Upper lobe of left lung (tissue), 6 donors: ENCODE measurements at places on chromosomes 11 and 22. TPM values are rescaled to one million over a fixed set of nuclear protein-coding genes. Genes with fewer than 3 reads are reported as not detected.

Gene SYCE3
- total RNA-seq = not detected

Gene IGLL1
- not detected for total RNA-seq

Gene RNH1
- 244 TPM for total RNA-seq

Gene LINC01488
- total RNA-seq = not detected

Gene OR5T1
- total RNA-seq = not detected

Gene SULT4A1
- total RNA-seq = not detected

Gene ZDHHC13
- total RNA-seq = 28.6 TPM

Gene CCDC116
- total RNA-seq = 0.26 TPM

Gene CALCA
- not detected for total RNA-seq

Gene NTM
- 124 TPM for total RNA-seq

Gene RIC3
- total RNA-seq = 8.2 TPM

GRCh38 chr22:27133681-27134314 lies 476.4 kb downstream of the MIAT start:
- no peaks in the 10 kb centered on the region for H3K36me3 ChIP-seq
- no peak overlapping the region for H3K27ac ChIP-seq
- DNase-seq = no peak
- H3K27me3 ChIP-seq = no peaks in the 10 kb centered on the region
- no peak overlapping the region for H3K4me3 ChIP-seq
- no peaks in the 10 kb centered on the region for H3K4me1 ChIP-seq

DNA sequence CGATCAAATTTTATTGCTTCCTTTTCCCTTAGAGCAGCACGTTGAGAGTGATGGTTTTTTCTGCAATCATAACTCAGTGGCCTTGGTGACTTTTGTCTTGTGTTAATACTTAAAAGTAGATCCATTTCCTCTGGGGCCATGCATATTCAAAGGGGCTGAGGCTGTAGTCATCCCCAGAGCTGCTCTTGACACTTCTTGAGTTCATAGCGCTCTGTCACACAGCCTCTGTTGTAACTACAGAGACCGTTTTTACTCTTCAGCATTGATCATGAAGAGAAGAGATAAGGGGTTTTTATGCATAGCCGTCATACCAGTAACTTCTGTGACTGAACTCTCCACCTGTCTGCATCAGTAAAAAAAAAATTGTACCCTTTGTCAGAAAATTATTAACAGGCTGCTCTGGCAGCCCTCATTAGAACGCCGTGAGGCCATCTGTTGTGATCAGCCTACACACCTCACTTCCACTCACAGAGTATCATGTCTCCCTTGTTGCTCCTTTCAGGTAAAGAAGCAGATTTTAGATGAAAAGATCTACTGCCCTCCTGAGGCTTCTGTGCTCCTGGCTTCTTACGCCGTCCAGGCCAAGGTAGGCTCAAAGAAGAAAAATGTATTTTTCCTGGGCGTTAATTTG lies 38.4 kb downstream of the NF2 start:
- no peaks in the 10 kb centered on the region for H3K4me1 ChIP-seq
- DNase-seq = no peak
- H3K27me3 ChIP-seq = no peaks in the 10 kb centered on the region
- H3K27ac ChIP-seq = no peak overlapping the region
- peaks cover 14% of the 10 kb centered on the region for H3K36me3 ChIP-seq

GRCh38 chr22:45903355-45904135 lies 73.4 kb downstream of the WNT7B start:
- H3K4me1 ChIP-seq = peaks cover 17% of the 10 kb centered on the region
- no peaks in the 10 kb centered on the region for H3K36me3 ChIP-seq
- no peak overlapping the region for H3K4me3 ChIP-seq
- H3K27me3 ChIP-seq = no peaks in the 10 kb centered on the region
- peak; percentile 87 for DNase-seq
- H3K27ac ChIP-seq = no peak overlapping the region

GRCh38 chr11:33624083-33624482 lies 76.5 kb downstream of the C11orf91 start:
- DNase-seq = no peak
- H3K27ac ChIP-seq = no peak overlapping the region
- no peaks in the 10 kb centered on the region for H3K36me3 ChIP-seq
- H3K4me3 ChIP-seq = no peak overlapping the region

GRCh38 chr22:48536541-48537342 lies 1290.9 kb downstream of the BRD1 start:
- H3K27ac ChIP-seq = no peak overlapping the region
- peak overlapping the region; percentile 19 for H3K4me3 ChIP-seq
- H3K36me3 ChIP-seq = no peaks in the 10 kb centered on the region
- peak; percentile 54 for DNase-seq

DNA sequence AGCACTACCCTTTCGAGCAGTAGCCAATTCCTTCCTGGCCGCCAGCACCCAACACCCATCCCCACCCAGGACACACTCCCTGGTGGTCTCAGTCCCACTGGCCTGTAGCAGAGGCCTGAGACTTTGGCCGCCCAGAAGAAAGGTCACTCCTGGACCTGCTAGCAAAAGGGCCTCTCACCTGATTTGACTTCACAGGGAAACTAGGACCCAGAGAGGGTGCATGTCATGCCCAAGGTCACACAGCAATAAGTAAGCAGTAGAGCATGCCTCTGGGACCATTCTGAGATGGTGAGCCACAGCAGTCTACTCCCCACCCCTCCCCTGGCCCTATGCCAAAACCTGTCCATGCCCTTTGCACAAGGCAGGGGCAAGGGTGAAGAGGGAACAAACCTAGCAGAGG lies 7.3 kb downstream of the ARRB1 start:
- peaks cover 100% of the 10 kb centered on the region for H3K4me1 ChIP-seq
- no peaks in the 10 kb centered on the region for H3K27me3 ChIP-seq
- no peak overlapping the region for H3K4me3 ChIP-seq
- no peak for DNase-seq

DNA sequence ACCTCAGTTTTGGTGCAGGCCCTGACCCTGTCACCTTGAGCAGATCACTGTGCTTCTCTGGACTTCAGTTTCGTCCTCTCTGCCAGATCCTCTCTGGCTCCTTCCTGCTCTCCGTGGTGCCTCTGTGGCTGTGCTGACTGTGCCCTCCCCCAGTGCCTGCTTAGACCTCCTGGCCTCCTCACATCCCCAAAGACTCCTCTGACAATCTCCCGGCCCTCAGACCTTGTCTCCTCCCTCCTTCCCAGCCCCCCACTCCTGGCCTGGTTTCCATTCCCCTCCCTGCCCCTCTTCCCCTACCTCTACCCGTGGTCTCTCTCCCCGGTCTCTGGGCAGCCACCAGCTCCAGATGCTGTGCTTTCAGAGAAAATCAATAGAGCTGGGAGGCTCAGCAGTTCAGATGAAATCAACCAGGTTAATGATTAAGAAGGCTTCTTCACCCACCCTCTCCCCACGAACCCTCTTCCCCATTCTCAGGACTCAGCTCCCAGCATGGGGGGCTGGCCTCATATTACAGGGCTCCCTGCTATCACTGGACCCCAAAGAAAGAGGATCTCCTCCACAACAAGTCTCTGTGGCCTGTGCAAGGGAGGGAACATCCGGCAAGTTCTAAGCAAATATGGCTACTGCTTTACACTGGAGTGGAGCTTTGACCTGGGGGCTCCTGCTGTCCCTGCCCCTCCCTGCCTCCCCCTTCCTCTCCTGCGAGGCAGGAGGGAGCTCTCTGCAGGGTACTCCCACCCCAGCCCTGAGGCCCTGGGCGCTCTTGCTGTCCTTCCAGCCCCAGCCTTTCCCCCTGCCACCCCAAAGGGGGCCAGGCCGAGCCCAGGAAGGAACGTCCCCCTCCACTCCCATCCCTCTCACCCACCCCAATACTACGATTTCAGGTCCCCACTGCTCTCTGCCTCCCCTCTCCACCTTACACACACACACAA lies 8.5 kb downstream of the BACE1-AS start:
- H3K27ac ChIP-seq = no peak overlapping the region
- no peaks in the 10 kb centered on the region for H3K27me3 ChIP-seq
- no peak overlapping the region for H3K4me3 ChIP-seq
- H3K36me3 ChIP-seq = peaks cover under 1% of the 10 kb centered on the region

GRCh38 chr11:10257478-10257877 lies 36.5 kb downstream of the SBF2 start:
- no peak overlapping the region for H3K27ac ChIP-seq
- H3K4me1 ChIP-seq = no peaks in the 10 kb centered on the region
- H3K36me3 ChIP-seq = no peaks in the 10 kb centered on the region
- DNase-seq = no peak
- H3K27me3 ChIP-seq = no peaks in the 10 kb centered on the region

GRCh38 chr11:12569499-12570425 lies 104.5 kb upstream of the TEAD1 start:
- no peak overlapping the region for H3K4me3 ChIP-seq
- H3K4me1 ChIP-seq = no peaks in the 10 kb centered on the region
- no peak overlapping the region for H3K27ac ChIP-seq
- H3K27me3 ChIP-seq = no peaks in the 10 kb centered on the region
- no peak for DNase-seq
- no peaks in the 10 kb centered on the region for H3K36me3 ChIP-seq

DNA sequence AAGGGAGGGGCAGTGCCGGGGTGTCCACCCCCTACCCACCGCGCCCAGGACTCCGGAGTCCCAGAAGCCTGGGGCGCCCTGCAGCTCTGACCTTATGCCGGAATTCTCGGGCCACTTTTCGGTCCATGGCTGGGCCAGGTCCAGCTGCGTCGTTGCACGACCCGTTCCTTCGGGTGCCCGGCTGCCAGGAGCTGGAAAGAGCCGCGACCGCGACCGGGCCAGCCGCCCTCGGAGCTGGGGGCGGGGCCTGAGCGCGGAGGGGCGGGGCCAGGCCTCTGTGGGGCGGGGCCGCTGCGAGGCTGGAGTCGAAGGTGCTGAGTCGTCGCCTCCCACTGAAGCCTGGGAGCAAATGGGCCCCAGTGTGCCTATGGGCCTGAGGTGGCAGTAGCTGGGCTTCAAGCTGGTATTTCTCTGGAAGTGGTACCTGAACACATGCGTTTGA lies at the start of gene USH1C:
Gene USH1C (minus strand): TSS at position 236 of the 442 bp plus-strand sequence. CDS start 109 bp downstream, at position 127.
- no peaks in the 10 kb centered on the region for H3K27me3 ChIP-seq
- H3K4me3 ChIP-seq = peak within 1 kb of the TSS; percentile 7
- H3K27ac ChIP-seq = no peak within 1 kb of the TSS
- H3K4me1 ChIP-seq = peaks cover 8% of the 10 kb centered on the region
- H3K36me3 ChIP-seq = no peaks in the 10 kb centered on the region

DNA sequence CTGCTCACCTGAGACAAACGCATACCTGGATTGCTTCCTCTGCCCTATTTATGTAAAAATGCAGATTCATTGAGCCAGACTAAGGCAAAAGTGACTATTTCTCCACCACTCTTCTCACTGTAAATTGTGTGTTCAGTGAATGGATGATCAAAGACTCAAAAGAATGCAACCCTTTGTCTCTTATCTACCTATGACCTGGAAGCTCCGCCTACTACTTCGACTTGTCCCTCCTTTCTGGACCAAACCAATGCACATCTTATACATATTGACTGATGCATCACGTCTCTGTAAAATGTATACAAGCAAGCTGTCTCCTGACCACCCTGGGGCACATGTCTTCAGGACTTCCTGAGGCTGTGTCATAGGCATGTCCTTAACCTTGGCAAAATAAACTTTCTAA lies 418.0 kb upstream of the SYN3 start:
- H3K4me1 ChIP-seq = no peaks in the 10 kb centered on the region
- no peak overlapping the region for H3K27ac ChIP-seq
- DNase-seq = no peak
- no peak overlapping the region for H3K4me3 ChIP-seq

DNA sequence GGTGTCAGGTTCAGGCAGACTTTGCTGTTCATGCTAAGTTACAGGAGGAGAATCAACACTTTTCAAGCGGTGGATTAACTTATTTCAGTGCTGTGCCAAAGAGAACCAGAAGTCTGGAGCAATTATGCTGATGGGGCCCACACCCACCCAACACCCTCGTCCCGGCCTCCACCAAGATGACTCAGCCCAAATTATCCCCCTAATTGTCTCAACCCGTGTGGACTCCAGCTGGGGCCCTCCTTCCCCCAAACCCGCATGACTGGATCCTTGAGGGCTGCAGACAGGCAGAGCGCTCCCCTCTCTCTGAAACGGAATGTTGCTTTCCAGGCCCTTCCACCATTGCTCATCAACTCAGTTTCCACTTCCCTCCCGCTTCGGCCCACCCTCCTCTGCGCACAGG lies 34.6 kb upstream of the MN1 start:
- H3K27me3 ChIP-seq = no peaks in the 10 kb centered on the region
- no peak overlapping the region for H3K4me3 ChIP-seq
- H3K4me1 ChIP-seq = no peaks in the 10 kb centered on the region
- H3K36me3 ChIP-seq = no peaks in the 10 kb centered on the region
- no peak for DNase-seq

DNA sequence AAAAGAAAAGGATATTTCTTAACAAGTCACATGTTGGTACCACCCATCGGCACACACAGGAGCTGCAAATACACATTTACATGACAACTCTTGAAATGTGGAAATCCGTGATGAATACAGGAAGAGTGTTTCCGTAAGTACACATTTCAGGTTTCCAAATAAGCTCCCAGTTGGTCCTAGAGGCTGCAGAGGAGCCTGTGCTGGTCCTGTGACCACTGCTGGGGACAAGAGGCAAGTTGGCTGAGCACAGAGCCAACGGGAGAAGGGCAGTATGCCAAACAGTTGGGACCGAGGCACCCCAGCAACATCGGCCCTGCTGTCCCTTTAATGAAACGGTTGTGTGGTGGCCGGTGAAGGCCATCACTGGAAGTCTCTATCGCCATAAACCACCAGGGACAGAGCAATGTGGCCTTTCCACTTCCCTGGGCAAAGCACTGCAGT lies 38.5 kb upstream of the ARFGAP3 start:
- peak overlapping the region; percentile 83 for H3K27ac ChIP-seq
- peaks cover 49% of the 10 kb centered on the region for H3K4me1 ChIP-seq
- DNase-seq = peak; percentile 73
- H3K4me3 ChIP-seq = no peak overlapping the region
- H3K36me3 ChIP-seq = peaks cover 4% of the 10 kb centered on the region

DNA sequence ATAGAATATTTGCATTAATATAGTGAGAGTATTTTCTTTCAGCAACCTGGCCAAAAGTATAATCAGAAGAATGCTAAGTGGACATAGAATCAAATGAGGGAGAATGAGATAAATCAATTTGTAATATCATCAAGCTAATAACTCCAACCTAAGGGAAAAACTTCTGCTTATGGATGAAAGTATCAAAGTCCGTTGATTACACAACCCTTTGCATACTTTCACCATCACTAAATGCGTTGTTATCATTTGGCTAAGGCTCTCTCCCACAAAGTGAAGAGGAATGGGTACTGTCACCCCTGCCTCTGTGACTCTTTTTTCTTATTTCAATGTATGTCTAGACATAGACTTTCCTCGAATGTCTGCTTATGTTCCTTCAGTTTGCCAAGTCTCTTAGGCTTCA lies 16.4 kb upstream of the CASP4 start:
- H3K27ac ChIP-seq = no peak overlapping the region
- H3K36me3 ChIP-seq = no peaks in the 10 kb centered on the region
- H3K27me3 ChIP-seq = no peaks in the 10 kb centered on the region
- H3K4me1 ChIP-seq = no peaks in the 10 kb centered on the region
- no peak for DNase-seq
- H3K4me3 ChIP-seq = no peak overlapping the region

DNA sequence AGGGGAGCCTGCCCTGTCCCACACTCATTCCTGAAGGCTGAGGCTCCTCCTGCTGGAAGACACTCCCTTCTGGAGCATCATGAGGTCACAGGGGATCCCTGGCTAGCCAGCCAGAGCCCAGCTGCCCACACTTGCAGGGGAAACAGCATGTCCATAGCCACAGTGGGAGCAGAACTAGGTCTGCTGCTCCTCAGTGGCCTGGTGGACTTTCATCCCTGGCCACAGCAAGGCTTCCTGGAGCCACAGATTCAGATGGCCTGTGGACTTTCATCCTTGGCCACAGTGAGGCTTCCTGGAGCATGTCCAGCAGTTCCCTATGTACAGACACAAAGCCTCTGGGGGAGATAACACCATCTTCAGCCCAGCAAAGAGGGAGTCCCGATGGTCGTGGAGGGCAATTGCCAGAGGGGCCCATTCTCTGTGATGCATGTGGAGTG lies 5.9 kb upstream of the APOL6 start:
- no peak for DNase-seq
- H3K36me3 ChIP-seq = no peaks in the 10 kb centered on the region
- no peak overlapping the region for H3K27ac ChIP-seq
